Activated effector memory CD4-positive, alpha-beta T cell treated with Interleukin-2 at 50 U/mL for 16 hours (primary cell): ENCODE measurements at places on chromosomes 7 and 10.
A peak's percentile ranks its signal among the peaks of the same experiment; 100 is the strongest.

DNA sequence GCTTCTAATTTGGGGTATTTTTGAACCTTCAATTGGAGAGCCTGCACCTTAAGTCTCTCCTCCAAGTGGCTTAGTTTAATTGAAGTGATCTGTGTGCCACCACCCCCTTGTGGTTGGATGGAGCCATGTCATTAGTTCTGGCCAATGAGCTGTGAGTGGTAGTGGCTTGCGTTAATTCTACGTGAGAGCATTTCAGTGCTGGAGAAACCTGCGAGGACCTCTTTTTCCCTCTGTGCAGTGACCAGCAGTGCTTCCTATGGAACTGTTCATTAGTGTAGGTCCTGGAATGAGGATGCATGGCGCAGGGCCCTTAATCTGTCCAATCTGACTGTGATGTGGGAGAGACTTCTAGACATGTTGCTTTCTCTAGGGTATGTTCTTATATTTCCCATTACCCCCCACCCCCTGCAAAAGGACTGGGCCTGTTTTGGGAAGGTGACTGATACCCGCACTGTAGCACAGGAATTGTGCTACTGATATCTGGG lies 3.8 kb downstream of the HILPDA start:
- DNase-seq = peak; percentile 61

DNA sequence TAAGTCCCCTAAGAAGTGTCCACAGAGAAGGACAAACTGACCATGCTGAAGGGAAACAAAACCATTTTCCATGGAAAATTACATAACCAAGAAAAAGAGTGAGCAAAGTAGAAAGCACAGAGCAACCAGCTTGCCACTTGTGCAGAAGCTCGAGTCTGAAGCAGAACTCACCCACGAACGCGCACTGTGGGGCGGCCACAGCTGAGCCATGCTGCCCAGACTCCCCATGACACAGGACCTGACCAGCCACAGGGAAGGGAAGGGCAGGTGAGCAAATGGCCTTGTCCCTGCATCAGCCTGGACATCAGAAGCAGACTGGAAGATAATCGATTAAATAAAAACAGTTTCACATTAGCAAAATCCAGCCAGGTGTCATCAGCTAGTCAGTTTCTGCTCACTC lies 95.7 kb downstream of the TCERG1L start:
- no peak for DNase-seq

DNA sequence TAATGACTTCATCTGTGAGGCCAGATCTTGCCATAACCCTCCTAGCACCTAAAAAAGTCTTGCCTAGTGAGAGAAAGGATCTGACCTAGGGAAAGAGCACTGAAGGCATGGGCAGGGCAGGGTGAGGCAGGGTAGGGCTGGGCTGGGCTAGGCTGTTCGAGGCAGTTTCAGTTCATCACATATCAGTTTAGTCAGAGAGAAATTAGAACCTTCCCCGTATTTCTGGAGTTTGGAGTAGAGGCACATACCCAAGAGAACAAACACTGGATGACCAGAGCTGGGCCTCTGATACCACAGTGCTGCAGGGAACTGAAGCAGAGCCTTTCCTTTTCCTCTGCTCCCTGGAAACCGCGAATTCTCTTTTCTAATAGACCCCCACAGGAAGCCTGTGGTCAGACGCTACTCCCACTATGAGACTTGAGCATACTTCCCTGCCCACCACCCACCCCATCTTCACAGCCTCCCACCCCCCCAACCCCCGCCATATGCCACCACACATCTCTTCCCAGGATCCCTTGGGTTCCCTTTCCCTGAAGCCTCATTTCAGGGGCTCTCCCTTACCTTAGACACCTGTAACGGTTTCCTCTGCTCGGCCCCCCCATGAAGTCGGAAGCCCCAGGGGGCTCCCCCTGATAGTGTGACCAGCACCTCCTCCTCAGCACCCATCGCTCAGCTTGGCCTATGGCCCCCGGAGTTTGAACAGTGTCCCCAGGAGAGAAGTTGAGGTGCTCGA lies 406 bp downstream of the SYNPO2L start:
- DNase-seq = no peak

GRCh38 chr10:12400266-12400931 lies 51.1 kb downstream of the CAMK1D start:
- DNase-seq = no peak

GRCh38 chr7:152847386-152847908 lies 87.9 kb downstream of the ACTR3B start:
- DNase-seq = no peak

DNA sequence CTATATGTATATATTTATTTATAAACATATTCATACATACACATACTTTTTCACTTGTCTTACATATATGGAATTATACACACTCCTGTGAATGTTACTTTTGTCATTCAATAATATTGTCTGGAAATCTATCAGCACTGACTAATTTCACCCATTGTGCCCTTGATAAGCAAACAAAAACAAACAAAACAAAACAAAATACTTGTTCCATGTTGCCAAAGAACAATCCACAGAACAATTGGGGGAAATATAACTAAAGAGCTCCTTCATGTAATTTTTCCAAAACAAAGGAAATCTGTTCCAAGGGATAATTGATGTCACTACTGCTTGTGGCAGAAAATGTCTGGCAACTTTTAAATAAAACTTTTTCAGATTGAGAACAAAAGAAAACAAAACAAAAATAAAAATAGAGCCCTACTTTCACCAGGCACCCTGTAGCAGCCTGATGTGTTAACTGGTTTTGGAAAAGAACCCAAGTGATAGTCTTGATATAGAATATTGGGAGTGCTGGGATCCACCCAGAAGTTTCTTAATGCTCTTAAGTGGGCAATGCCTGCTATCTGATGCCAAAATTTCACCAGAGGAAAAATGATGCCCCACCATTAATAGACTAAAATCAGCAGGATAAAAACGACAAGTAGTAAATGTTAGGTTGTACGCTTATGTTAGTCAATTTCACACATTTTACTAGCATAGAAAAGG lies 34.0 kb upstream of the CCDC7 start:
- no peak for DNase-seq

GRCh38 chr7:7816084-7816483 lies 97.7 kb upstream of the RPA3 start:
- DNase-seq = no peak

DNA sequence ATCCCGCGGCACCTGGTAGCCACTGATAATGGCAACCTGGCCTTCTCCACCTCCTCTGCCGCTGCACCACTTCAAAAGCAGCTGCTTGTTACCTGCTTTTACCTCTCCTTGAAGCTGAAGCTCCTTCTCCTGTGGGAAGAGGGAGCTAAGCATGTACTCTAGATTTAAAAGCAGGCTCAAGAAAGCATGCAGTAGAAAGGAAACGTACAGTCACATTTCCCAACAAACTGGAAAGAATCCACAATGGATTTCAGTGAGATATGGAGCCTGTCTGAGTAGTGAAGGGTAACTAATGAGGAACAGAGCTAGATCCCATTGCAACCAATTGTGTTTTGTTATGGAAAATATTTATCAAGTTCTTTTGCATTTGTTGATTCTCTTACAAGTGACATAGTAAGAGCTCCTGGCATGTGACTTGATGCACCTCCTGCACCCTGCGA lies 457.4 kb upstream of the GALNT17 start:
- no peak for DNase-seq

- no peak for DNase-seq
These were observed 158.3 kb upstream of the HDAC9 start for GRCh38 chr7:18337048-18337809.

GRCh38 chr7:5677538-5678294 lies 103.7 kb downstream of the RNF216 start:
- no peak for DNase-seq

DNA sequence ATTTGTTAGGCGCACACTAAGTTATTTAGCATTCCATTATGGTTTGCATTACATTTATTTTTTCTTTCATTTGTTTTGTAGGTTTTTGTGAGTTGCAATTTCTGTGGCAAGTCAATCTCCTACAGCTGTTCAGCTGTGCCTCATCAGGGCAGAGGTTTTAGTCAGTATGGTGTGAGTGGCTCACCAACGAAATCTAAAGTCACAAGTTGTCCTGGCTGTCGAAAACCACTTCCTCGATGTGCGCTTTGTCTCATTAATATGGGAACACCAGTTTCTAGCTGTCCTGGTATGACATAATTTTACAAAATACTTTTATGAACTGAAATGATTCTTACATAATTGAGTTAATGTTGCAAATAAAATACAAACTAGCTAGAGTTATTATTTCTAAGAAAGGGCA lies 29.5 kb downstream of the MIOS start:
- no peak for DNase-seq

DNA sequence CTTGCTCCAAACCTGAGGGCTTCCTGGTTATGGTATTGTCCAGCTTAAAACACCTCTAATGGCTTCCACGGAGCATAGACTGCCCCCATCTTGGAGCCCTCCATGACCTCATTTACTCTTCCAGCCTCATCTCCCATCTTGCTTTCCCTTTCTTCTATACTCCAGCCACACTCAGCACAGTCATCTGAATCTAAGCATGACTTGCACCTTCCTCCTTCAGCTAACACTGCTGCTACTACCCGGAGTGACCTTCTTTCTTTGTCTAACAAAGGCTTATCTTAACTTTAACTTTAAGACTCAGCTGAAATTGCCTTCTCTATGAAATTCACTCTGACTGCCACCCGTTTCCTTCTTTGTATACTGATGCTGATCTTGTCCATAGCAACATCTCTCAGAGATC lies 135.1 kb downstream of the FAM107B start:
- no peak for DNase-seq

GRCh38 chr10:4131407-4132215 lies 346.6 kb upstream of the KLF6 start:
- no peak for DNase-seq

- no peak for DNase-seq
These were observed 62.9 kb downstream of the CCSER2 start for GRCh38 chr10:84391326-84391725.

- no peak for DNase-seq
These were observed 23.3 kb upstream of the PDGFA start for GRCh38 chr7:542713-543500.

- no peak for DNase-seq
These were observed 25.8 kb upstream of the PLPP4 start for GRCh38 chr10:120431251-120431651.

DNA sequence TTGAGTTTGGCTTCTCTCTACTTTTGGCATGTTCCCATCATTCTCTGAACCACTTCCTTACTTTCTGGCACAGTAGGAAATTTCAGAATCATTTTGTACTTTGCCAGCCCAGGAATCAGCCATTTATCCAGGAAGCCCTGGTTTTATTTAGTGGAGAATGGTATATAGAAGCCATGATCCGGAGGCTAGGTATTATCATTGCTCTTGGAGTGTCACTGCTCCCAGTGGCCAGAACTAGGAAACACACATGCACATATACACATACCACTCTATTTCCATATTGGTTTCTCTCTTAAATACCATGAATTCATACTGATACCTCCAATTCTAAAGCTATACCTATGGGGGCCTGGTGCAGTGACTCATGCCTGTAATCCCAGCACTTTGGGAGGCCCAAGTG lies 36.3 kb downstream of the SUFU start:
- DNase-seq = no peak

GRCh38 chr10:58942724-58943123 lies 233.7 kb upstream of the PHYHIPL start:
- DNase-seq = no peak

DNA sequence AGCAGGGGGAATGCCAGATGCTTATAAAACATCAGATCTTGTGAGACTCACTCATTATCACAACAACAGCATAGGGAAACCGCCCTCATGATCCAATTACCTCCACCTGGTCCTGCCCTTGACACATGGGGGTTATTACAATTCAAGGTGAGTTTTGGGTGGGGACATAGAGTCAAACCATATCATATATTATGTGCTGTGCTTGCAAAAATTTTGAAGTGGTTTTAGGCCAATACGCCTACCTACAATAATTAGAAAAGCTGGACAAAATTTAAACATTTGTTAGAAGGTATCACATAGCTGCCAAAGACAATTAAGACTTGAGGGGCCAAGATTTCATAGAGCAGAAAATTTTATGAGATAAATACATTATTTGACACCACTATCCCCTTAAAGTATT lies 29.5 kb downstream of the NPSR1 start:
- DNase-seq = no peak

GRCh38 chr10:119826771-119827170 lies 45.9 kb downstream of the MCMBP start:
- DNase-seq = no peak
